ENCODE measurements at places on chromosomes 2 and 18.

DNA sequence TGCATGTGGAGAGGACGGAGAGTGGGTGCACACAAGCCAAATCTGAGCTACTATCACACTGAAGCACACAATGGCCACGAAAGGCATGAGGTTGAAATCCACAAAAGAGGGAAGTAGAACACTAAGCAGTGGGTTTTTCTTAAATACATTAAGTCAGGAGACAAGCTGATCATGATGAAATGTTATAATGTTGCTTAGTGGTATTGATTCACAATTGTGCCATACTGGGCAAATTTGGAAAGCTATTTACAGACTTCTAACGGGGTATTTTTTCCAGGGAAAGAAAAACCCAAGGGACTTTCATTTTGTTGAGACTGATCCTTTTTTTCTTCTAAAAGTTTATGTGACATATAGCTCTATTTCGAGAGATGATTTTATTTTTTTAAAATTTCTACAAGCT is 100.8 kb upstream of the CNGA3 start:
- no peak for DNase-seq

- DNase-seq = no peak
Observed at GRCh38 chr2:109185821-109186570, 57.0 kb downstream of the SH3RF3 start.

DNA sequence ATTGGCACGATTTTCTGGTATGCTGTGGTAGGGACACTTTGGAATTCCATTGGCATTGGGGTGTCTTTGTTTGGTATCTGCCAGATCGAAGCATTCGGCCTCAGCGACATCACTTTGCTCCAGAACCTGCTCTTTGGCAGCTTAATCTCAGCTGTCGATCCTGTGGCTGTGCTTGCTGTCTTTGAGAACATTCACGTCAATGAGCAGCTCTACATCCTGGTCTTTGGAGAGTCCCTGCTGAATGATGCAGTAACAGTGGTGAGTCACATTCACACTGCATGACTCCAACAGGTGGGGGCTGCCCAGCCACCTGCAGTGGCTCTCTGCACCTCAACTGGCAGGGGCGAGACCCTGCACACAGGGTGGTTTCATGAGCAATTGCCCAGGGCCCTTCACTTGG is 38.4 kb downstream of the SLC9A2 start:
- no peak for DNase-seq

- no peak for DNase-seq
Observed at GRCh38 chr2:176076796-176077195, 7.0 kb downstream of the EVX2 start.

DNA sequence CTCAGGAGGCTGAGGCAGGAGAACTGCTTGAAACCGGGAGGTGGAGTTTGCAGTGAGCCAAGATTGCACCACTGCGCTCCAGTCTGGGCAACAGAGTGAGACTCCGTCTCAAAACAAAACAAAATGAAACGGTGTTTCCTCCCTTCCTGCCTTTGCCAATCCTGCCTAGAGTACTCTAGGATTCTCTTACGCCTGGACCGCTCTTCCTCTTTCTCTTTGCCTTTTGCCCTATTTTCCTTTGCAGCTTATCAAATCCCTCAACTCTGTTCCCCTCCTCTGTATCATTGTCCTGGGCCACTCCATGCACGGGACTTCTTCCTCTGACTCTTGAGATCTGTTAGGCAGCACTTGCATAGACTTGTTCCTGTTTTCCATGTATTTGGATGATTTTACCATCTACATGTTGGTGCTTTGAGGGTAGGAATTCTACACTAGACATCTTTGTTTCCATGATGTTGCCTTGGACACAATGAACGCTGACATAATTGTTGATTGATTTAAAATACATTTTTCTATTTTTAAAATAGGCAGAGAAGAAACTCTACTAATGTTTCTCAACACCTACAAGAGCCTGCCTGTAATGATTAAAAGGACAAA is 24.8 kb upstream of the ACYP2 start:
- DNase-seq = no peak

DNA sequence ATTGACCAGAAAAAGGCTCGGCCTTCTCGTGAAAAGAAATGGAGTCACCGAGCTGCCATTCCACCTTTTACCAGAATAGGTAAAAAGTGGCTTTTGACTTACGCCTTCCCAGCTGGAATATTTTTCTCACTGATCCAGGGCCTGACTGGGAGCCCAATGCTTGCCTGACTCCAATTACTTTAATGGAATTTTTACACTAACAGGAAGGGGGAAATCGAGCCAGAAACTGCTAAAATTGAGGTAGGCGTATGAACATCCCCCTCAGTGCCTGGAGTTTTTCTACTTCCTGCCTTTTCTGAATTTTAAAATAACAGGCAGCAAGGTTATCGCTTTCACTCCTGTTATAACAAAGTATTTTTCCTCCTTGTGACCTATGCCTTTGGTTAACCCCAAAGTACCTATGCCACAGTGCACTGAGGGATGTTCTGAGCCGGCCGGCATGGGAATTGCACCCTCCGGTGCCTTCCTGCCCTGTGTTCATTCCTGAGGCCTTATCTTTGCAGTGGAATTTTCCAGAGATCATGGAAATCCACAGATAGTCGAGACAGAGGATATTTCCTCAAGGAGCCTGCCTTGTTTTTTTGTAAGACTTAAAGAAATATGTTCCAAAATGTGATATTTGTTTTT is 18.3 kb upstream of the RPL31 start:
- DNase-seq = no peak

Measured in CD4-positive, alpha-beta T cell treated with Interleukin-21 for 1 hour (primary cell).